NCI-H2081 treated with DMSO at 0.1 percent for 48 hours (cell line): ENCODE measurements at places on chromosomes 1 and 21.

GRCh38 chr1:8560611-8561544, 243.0 kb downstream of the SLC45A1 start:
- peak; percentile 32 for DNase-seq

GRCh38 chr1:241332037-241332409, 25.0 kb downstream of the RGS7 start:
- DNase-seq, result no peak

- DNase-seq, result no peak
These were observed 5.2 kb downstream of the TMCO1 start for GRCh38 chr1:165763442-165763841.

DNA sequence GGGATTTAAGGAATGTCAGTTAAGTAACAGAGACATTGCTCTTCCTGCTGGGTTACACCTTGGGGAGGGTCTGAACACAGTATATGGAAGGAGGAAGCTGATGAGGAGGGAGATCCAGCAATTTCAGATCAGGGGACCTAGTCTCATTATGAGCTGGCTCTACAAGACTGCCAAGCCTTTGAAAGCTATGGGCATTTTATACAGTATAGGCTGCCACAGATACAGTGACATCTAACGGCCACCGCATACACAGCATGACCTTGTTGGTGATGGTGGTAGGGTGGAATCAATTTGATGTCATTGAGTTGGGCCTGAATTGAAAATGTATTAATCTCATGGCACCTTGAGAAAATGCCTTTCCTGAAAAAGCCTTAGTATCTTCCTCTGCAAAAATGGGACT, 22.6 kb upstream of the ZP4 start:
- no peak for DNase-seq

- DNase-seq, result no peak
These were observed 379.3 kb upstream of the NCAM2 start for GRCh38 chr21:20618878-20619277.

DNA sequence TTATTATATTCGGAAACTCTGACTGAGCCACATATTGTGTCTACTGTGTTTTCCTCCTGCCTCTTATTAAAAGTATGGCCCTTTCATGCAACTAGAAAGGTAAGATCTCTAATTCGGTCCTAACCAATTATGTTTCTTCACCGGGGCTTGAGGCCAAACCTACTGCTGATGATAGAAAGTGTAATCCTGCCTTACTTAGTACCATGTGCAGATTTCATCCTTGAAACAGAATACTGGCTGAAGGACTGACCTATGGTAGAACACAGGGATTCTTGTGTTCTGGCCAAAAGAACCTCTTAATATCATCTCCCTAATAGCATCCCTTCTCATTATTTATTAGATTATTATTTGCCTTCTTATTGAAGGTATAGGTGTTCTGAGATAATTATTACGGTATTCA, 72.6 kb downstream of the TOR3A start:
- no peak for DNase-seq

GRCh38 chr1:23140940-23141596, 27.6 kb downstream of the LUZP1 start:
- DNase-seq, result no peak

- no peak for DNase-seq
These were observed 30.2 kb upstream of the DDX59 start for GRCh38 chr1:200699871-200700270.

DNA sequence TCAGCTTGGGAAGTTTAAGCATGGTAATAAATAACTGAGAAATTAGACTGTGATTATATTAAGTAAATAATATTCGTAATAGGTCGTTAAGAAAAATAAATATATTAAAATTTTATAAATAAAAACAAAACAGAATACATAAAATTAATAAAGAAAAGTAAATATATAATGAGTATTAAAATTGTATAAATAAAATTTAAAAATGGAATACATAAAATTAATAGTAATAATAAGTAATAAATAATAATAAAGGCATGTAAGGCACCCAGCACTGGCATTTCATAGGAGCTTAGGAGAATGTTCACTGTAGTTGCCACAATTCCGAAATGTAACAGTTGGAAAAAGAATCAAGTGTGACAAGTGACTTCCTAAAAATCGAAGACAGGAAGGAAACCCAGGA, 45.8 kb upstream of the FHAD1 start:
- DNase-seq, result no peak

DNA sequence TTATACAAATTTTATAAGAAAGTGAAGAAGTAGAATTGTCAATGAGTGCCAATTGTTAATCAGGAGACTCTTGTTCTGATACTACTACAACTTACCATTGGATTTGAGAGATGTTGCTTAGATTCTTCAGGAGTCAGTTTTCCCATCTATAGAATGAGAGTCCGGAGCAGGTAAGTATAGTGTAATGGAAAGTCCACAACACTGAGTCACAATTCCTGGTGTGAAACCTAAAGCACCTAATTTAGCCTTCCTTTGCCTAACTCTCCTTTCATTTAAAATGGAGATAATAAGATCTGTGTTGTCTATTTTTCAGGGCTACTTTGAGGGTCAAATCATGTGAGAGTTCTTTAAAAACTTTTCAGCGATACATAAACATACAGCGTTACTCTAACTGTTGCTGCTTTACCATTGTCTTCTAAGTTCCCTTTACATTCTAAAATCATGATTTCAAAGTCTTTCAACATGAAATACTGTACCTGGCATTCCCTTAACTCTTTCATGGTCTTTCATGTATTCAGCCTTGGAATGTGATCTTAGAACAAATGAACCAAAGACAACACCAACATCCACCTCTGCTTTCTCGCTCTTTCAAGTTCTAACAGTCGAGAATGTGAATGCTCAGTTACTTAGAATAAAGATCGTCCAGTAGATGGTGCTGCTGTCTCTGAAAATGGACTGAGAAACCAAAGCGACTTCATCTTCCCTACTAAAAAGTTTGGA, 90.9 kb downstream of the SLC30A10 start:
- DNase-seq, result peak; percentile 62

DNA sequence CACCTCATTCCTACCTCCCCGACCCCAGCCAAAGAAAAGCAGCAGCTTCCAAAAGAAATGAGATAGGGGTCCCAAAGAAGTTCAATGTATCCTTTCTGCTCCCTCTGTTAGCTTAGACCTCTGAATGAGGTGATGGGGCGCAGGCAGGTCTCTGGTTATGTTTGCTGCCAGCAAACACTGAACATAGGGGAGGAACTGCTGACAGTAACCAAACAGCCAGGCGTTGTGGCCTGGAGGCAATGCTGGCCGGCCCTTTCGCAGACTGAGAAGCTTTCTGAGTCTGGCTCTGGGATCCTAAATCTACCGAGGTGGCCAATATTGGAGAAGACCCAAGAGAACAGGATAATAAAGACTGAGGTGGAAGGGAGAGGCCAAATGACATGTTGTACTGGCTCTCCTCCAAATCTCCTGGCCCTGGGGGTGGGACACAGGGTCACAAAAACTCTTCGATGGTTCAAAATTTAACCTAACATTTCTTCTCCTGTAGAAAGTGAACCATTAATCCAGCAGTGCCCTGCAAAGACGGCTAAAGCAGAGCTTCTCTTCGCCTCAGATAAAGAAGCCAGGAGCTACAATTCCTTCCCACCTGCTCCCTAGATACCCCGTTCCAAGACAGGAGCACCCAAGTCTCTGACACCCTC, 19.6 kb downstream of the SSR2 start:
- no peak for DNase-seq

DNA sequence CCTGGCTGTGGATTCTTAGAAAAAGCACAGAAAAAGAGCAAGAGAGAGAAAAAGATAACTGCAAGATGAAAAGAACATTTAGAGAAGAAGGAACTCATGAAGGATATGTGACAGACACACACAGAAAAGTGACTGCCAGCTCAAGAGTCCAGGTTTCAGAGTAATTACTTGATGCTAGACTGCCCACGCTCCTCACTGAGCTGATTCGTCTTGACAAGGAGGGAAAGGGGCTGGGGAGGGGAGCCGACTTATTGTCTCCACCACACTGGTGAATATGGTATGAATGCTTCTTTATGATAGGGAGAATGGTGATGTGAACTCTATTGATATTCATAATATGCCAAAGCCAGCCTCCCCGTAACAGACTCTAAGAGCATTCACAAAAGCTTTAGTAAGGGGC, 140.4 kb downstream of the BRINP2 start:
- no peak for DNase-seq

DNA sequence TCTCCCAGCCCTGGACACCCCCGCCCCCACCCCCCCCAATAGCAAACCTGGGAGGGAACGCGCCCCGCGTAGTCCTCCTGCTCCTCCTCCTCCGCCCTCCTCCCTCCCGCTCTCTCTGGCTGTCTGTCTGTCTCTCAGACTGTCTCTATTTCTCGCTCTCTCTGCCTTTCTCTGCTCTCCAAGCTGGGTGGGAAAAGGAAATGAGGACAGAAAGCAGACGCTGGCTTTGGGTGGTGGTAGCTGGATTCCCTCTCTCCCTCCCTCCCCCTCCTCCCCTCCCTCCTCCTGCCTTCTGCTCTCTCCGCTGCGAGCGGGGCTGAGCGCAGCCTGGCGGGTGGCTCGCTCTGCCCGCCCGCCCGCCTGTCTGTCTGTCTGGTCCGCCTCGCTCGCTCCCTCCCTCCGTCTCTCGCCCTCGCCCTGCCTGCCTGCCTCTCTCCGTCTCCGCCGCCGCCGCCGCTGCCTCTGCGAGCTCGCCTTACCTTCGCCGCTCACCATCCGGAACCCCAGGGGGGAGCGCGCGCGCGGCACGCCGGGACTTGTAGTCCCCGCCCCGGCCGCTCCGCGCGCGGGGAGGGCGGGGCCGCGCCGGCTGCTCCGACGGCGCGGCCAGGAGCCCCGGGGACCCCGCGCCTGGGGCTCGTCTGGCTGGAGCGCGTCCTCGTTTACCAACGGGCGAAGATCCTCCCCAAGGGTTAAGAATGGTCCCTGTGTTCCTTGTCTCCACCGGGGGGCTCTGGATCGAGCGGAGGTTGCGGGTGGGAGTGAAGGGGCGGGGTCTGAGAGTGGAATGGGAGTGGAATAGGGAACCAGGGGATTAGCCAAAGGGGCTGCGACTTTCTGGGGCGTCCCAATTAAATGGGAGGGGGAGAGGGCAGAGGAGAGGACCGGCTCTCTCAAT, at the start of gene AHDC1:
Gene AHDC1 (minus strand): TSS at position 464 of the 898 bp plus-strand sequence. CDS start 52,029 bp downstream, outside the sequence.
- DNase-seq, result peak; percentile 25

GRCh38 chr1:174998569-174999215, 1.1 kb upstream of the CACYBP start:
- DNase-seq, result peak; percentile 66

DNA sequence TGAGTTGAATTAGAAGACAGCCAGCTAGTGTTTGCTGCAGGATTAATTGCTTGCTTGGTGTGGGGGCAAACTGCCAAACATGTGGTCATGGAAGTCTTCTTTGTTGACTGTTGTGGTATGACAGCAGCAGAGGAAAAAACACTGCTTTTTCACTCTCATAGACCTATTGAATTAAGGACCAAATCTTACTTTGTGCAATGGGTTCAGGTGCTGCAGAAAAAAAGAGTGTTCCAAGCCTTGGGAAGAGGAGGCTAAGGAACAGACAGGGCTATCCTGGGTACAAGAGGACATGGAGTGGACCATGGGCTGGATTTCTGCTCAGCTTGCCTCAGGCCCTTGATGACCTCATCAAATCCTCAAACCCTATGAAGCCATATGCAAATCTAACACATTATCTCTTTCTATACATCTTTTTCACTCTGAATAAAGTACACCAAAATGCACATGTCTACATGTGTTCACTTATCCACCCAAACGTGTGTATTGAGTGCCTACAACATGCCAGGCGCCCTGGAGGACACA, 61.5 kb downstream of the SIPA1L2 start:
- DNase-seq, result no peak

DNA sequence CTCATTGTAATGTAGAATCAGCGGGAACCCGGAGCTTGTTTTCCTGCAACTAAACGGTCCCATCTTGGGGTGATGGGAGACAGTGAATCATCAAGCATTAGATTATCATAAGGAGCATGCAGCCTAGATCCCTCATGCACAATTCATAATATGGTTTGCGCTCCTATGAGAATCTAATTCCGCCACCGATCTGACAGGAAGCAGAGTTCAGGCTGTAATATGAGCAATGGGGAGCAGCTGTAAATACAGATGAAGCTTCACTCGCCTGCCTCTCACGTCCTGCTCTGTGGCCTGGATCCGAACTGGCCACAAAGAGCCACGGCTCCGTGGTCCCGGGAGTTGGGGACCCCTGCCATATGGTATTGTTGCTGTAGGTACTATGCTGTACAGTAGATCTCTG, 1.6 kb downstream of the IFI44 start:
- no peak for DNase-seq

GRCh38 chr21:41112740-41113692, 54.9 kb upstream of the BACE2 start:
- no peak for DNase-seq

DNA sequence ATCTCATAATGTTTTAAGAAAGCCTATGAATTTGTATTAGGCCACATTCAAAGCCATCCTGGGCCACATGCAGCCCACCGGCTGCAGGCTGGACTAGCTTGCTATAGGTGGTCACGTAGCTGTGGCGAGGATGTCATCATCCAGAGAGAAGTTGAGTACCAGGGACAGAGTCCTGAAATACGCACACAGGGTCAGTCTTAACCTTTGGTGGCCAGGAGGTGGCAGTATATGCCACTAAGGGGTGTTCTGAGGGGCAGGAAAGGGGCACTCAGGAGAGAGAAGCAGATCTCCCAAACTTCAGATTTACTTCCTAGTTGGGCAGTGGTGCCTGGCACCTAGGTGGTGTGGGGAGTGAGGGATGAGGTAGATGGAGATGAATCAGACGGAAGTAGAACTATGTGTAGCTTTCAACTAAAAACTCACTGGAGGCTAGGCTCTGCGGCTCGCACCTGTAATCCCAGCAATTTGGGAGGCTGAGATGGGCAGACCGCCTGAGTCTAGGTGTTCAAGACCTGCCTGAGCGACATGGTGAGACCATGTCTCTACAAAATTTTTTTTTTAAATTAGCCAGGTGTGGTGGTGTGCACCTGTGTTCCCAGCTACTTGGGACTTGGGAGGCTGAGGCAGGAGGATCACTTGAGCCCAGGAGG, 16.3 kb upstream of the CDK18 start:
- DNase-seq, result peak; percentile 42

- no peak for DNase-seq
These were observed 11.2 kb downstream of the PDZK1IP1 start for GRCh38 chr1:47178654-47179016.

DNA sequence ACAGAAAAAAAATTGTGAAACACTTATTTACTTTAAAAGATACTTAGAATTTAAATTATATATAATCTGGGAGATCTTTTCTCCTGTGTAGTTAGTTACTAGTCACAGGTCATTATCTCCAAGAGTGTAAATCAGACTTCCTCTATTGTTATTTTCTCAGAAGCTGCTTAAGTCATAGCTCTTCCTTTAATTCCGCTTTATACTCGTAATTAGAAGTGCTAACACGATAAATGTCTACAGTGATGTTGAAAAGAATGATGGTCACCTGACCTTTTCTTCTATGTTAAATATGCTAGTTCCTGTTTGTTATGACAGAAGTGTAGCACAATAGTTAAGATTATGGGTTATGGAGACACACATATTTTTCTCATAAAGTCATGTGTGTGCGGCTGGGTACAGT, 123.6 kb downstream of the TGFB2 start:
- no peak for DNase-seq

DNA sequence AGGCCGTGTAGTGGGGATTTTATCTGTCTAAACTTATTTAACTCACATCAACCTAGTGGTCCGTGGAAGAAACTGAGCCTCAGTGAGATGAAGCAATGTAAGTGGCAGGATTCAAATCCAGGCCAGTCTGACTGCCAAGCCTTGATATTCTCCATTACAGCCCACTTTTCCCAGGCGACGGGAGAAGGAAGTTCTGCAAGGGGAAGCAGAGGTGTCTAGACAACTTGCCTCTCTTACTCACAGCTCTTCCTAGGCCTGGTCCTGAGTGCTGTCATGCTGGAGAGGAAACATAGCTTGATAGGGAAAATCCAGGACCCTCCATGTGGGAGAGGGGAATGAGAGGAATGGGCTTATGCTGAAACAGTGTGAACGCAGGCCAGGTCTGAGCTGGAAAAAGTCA, 9.1 kb downstream of the CTSE start:
- DNase-seq, result no peak
